ENCODE measurements at places on chromosomes 16 and 17.

DNA sequence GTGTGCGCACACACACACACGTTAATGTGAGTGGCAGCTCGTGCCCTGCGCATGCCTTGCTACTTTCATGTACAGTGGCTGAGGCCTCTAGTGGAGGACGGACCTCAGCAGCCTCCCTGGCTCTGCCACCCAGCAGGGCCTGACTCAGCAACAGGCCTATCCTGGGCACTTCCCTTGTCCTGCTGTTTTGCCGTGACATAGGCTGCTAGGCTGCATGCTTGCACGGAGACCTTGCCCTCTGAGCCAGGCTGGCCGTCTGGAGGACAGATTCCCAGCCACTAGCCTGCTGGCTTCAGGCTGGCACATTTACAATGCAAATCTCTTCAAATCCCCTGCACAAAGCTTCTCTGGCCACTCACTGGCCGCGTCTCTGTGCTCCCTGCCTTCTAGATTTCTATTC is 9.5 kb downstream of the RNF213 start:
- peak; percentile 46 for DNase-seq

GRCh38 chr17:7702776-7703175 is 2.2 kb upstream of the EFNB3 start:
- DNase-seq: no peak

DNA sequence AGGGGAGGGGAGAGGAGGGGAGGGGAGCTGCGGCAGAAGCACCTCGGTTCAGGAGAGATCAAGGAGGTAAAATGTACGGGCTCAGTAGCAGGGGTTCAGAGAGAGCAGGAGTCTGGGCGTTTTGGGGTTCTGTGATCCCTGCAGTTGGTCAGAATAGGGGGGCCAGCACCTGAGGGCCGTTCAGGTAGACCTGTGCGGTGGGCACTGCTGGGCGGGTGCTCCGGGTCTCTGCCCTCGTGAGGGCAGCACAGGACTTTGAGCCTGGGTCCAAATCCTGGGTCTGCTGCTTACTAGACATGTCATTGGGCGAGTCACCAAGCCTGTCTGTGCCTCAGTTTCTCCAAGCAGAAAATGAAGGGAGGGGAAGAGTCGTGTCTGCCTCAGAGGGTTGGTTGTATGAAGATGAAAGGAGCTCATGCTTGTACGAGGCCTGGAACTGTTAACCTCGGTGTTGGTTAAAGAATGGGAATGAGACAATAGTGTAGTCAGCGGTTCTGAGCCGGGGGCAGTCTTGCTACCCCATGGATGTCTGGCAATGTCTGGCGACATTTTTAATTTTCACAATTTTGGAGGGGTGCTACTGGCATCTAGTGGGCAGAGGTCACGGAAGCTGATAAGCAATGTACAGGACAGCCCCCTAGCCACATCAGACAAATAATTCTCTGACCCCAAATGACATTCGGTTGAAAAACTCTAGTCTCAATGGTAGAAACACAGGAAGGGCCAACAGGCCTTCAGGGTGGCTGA is 35.4 kb downstream of the OR1D5 start:
- DNase-seq: no peak

- no peak for DNase-seq
These were observed 15.7 kb downstream of the CMC2 start for GRCh38 chr16:80990978-80991377.

DNA sequence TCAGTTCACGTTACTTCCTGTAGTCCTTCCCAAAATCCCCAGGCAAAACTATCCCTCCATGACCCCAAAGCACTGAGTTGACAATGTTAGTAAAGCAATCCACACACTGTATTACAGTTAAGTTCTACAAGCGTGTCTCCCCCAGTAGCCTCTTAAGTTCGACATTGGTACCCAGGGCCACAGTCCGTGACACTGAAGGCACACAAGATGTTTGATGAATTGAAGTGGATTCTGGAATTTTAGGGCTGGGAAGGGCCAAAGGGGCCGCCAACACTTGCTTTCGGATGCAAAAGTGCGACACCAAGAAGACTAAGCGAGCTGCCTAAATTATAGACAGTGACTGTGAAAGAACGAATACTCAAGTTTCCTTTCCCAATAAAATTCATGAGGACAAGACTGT is 1.5 kb downstream of the VPS35 start:
- DNase-seq: no peak

GRCh38 chr17:1299552-1300370 is 20.3 kb downstream of the TRARG1 start:
- DNase-seq: no peak

GRCh38 chr16:57601801-57602478 is 26.5 kb upstream of the ADGRG1 start:
- no peak for DNase-seq

GRCh38 chr17:64281962-64282752 is 19.1 kb upstream of the TEX2 start:
- peak; percentile 79 for DNase-seq

GRCh38 chr17:7589204-7589868 is 558 bp downstream of the SOX15 start:
- DNase-seq: peak; percentile 75

- no peak for DNase-seq
These were observed 93.6 kb upstream of the CDH13 start for GRCh38 chr16:82533189-82533588.

DNA sequence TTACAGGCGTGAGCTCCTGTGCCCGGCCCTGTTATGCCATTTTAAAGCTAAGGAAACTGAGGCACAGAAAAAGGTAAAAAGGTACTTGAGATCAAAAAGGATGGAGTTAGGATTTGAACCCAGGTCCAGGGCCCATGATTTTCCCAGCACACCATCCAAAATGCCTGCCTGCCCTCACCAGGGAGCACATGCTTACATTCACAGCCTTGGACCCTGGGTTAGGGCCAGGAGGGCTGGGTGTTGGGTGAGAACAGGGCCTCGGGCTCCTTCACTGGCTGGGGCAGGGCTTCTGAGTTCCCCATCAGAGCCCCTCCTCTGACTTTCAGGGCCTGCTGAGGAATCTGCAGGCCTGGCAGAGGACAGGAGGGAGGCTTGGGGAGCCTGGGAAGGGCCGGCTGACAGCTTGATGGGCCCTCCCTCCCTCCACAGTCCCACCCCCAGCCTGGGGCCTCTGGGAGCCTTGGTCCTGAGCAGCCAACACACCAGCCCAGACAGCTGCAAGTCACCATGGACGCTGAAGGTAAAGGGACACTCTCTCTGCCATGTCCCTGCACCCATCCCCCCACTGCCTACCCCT is at the start of gene QPRT:
QPRT (plus strand) TSS at position 490 of the 577 bp plus-strand sequence; CDS start at position 508, 18 bp downstream.
- DNase-seq: peak; percentile 45

DNA sequence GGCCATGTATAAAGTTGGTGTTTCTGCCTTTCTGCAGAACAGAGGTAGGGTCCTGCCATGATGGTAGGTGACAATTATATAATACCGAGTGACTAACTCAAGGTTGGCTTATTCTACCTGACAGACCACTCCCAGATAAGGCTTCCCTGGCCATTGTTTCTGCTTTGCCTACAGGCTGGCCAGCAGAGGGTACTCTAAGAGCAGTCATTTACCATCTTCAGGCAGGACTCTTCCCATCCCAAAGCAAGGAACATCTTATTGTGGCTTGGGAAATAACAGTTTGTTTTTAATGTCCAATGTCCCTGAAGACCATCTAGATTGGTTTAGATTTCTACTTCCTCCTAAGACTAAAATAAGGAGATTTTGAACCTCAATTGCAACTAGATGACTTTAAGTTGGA is 74.1 kb downstream of the SNX11 start:
- no peak for DNase-seq
